Pancreas (tissue), 10 donors: ENCODE measurements at places on chromosomes 13 and 19. TPM values are rescaled to one million over a fixed set of nuclear protein-coding genes. Genes with fewer than 3 reads are reported as not detected.
A peak's percentile ranks its signal among the peaks of the same experiment; 100 is the strongest.

DNA sequence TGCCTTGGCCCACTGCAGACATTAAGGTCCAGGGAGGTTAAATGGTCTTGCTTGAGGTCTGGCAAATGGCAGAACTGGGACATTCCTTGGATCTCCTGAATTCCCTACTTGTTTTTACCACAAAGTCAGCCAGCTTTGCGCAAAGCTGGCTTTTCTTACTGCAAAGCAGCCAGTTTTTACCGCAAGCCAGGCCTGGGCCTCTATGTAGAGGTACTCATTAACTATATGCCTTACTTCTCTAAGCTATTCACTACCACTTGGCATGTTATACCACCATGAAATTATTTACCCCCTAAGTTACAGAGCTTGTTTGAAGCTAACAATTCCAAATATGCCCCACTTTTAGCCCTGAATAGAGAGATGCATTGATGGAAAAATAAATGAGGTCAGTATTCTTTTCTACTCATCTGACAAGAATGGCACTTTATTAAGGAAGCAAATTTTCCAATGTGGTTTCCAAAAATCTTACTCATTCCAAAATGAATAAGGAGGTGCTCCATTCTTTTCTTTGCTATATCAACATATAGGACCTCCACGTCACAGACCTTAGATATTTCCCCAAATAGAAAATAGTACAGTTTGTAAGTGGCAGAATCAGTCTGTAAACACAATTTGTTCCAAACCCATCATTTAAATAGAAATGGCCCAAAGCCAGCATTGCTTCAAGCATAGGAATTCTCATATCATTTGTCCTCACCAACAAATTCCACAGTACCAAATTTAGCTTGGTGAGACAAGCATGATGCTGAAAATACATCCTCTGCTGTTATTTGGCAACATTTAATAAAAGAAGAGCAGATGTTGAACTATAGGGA is 143.9 kb upstream of the TSC22D1 start:
- no peaks in the 10 kb centered on the region for H3K27me3 ChIP-seq
- no peak overlapping the region for H3K4me3 ChIP-seq
- H3K36me3 ChIP-seq: no peaks in the 10 kb centered on the region
- DNase-seq: no peak

Gene CALR3
- polyA plus RNA-seq: not detected

- no peak overlapping the region for H3K27ac ChIP-seq
- H3K4me1 ChIP-seq: no peaks in the 10 kb centered on the region
- DNase-seq: no peak
These were observed 161.8 kb upstream of the SERP2 start for GRCh38 chr13:44211704-44212346.

DNA sequence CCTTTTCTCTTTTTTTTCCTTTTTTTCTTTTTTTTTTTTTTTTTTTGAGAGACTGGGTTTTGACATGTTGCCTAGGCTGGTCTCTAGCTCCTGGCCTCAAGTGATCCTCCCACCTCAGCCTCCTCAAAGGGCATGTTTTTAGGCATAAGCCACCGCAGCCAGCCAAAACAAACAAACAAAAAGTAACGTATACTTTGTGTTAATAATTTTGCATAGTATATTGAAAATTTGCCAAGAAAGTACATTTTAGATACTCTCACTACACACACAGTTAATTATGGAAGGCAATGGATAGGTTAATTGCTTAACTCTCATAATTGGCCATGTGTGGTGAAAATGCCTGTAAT is 1.6 kb upstream of the RAB11B start:
- DNase-seq: no peak
- no peaks in the 10 kb centered on the region for H3K36me3 ChIP-seq
- H3K4me3 ChIP-seq: peak overlapping the region; percentile 87
- H3K27me3 ChIP-seq: no peaks in the 10 kb centered on the region

DNA sequence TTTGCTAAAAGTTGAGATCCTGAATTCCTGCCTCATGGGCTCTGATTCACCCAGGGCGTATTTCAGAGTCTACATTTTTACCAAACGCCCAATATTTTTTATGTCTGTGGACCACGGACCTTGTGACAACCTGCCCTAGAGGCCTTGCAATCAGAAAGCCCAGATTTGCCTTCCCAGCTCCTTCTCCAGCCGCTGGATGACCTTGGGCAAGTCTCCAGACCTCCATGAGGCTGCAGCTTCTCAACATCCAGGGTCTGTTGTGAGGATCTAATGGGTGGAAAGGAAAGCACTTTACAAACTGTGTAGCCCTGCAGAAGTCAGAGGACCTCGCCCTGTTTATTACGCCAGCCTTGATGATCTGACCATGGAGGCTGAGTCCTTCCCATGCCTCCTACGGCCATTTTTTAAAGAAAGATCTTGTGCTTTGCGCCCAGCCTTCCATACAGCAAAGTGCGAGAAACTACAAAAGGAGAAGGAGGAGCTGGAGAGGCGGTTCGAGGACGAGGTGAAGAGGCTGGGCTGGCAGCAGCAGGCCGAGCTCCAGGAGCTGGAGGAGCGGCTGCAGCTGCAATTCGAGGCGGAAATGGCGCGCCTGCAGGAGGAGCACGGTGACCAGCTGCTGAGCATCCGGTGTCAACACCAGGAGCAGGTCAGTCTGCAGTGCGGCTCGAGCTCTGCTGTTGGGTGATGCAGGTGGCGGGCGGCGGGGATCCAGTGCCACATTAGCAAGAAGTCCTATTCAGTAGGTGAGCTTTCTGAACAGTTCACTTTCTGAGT is 115.6 kb downstream of the SLC7A1 start:
- H3K27me3 ChIP-seq: no peaks in the 10 kb centered on the region
- no peak overlapping the region for H3K27ac ChIP-seq
- H3K4me3 ChIP-seq: no peak overlapping the region
- H3K4me1 ChIP-seq: no peaks in the 10 kb centered on the region

DNA sequence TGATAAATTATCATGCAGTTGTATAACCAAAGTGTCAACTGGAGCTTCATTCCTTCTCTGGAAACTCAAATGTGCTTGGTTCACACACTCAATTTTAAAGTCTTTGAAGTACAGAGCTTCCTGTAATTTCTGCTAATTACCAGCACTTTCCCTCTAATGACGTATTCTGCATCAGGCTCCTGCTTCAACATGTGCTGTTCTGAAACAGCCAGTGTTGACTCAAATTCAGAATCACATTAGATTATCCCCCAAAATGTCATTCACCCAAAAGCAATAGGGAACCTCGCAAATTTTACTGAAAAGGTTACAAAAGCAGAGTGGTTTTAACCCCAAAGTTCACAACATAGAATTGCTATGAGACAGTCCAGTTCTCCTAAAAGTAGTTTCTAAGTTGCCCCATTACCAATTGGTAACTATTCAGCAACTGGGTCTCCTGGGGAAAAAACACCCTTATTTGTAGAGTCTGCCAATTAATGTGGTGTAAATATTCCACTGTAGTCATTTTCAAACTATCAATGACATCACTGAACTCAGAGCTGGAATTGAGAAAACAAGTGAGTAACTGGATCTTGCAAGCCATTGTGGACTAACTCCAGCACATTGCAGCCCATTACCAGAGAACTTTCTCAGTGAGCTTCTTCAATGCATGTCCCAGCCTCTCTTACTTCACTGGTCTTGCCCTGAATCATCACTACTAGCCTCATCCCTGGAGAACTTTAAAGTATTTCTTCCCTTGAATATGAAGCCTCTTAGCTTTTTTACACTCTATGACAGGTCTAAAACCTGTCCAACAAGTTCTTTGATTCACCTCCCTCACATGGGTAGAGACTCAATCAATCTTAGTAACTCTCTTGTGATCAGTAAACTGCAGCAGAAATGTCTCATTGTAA is 955.4 kb downstream of the EFNB2 start:
- H3K27ac ChIP-seq: no peak overlapping the region
- DNase-seq: no peak
- no peak overlapping the region for H3K4me3 ChIP-seq
- H3K36me3 ChIP-seq: no peaks in the 10 kb centered on the region

- no peak overlapping the region for H3K27ac ChIP-seq
- no peaks in the 10 kb centered on the region for H3K36me3 ChIP-seq
- no peak overlapping the region for H3K4me3 ChIP-seq
- no peak for DNase-seq
These were observed 133.4 kb downstream of the LACC1 start for GRCh38 chr13:44012910-44013757.

- no peaks in the 10 kb centered on the region for H3K36me3 ChIP-seq
- no peaks in the 10 kb centered on the region for H3K27me3 ChIP-seq
- DNase-seq: no peak
- H3K27ac ChIP-seq: no peak overlapping the region
These were observed 69.3 kb upstream of the MYO16 start for GRCh38 chr13:108560093-108560492.

DNA sequence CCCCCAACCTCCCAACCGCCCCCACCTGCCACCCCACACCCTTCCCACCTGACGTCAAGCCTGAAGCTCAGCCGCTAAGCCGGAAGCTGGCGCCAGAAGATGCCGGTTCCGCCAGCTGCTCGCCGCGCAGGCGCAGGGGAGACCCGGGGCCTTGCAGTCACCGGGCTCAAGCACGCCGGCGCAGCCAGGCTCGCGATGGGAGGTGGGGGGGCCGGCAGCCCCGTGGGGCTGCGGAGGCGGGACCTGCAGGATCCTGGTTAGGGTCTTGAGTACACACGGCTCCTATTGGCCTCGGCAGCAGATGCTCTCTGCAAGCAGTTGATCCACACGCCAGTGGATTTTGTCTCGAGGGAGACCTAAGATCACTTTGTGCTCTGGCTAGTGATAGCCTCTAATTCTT is at the start of gene LIG4:
TSS of gene LIG4 (minus strand) at position 101 of the 400 bp plus-strand sequence. CDS start 4,268 bp downstream, outside the sequence.
- H3K27me3 ChIP-seq: no peaks in the 10 kb centered on the region
- peaks cover 26% of the 10 kb centered on the region for H3K4me1 ChIP-seq
- no peaks in the 10 kb centered on the region for H3K36me3 ChIP-seq
- peak within 1 kb of the TSS; percentile 48 for H3K4me3 ChIP-seq

- H3K36me3 ChIP-seq: no peaks in the 10 kb centered on the region
- H3K4me1 ChIP-seq: peaks cover 4% of the 10 kb centered on the region
- H3K27me3 ChIP-seq: no peaks in the 10 kb centered on the region
These were observed 13.8 kb upstream of the MEIS3 start for GRCh38 chr19:47433121-47433520.

DNA sequence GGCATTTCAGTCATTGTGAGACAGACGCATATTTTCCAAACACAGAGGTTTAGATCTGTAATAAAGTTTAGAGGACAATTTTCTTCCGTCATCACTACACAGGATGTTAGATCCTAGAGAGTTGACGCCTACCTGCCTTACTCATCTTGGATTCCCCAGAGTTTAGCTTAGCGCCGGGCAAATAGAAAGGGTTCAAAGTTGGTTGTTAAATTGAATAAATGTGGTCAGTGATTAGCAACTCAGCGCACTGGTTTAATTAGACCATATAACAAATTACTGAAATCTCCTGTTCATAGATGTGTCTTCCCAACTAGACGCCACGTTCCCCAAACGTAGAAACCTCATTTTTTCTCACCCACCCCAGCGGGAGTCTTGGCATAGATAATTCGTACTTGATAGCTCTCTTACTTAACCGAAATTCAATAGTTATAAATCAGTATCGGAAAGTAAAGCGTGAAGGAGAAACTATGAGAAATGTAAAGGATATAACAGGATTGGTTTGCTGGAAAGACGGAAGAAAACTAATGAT is 726 bp upstream of the UFM1 start:
- H3K27ac ChIP-seq: peak overlapping the region; percentile 87
- no peaks in the 10 kb centered on the region for H3K36me3 ChIP-seq
- H3K27me3 ChIP-seq: no peaks in the 10 kb centered on the region

DNA sequence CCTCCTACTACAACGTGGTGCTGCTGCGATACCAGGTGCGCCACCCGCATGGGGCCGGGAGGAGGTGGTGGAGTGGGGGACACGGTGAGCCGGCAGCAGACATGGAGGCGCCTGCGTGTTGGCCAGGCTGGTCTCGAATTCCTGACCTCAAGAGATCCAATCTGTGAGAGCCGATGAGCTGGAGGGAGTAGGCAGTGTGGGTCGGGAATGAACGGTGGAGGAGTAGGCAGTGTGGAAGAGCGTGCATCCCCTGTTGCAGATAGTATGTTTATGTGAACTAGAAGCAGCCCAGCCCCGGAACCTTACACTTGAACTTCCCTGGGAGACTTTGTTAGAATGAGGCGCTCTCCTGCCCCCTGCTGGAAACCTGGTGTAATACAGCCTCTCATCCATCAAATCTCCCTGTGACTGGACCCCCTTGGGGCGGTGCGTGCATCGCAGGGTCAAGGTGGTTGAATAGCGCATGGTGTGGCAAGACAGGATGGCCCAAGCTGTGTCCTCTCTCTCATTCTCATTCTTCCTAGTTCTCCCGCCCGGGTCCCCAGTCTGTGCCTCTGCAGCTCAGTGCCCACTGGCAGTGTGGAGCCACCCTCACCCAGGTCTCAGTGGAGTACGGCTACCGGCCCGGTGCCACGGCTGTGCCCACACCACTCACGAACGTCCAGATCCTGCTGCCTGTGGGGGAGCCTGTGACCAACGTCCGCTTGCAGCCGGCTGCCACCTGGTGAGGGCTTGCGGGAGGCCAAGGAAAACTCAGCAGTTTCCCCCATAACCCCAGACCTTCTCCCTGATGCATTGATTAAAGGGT is 10.5 kb upstream of the B3GNT3 start:
- H3K27me3 ChIP-seq: no peaks in the 10 kb centered on the region
- no peak overlapping the region for H3K27ac ChIP-seq
- H3K4me1 ChIP-seq: no peaks in the 10 kb centered on the region
- H3K36me3 ChIP-seq: no peaks in the 10 kb centered on the region

Gene KANK2
- 34.7 TPM for polyA plus RNA-seq

DNA sequence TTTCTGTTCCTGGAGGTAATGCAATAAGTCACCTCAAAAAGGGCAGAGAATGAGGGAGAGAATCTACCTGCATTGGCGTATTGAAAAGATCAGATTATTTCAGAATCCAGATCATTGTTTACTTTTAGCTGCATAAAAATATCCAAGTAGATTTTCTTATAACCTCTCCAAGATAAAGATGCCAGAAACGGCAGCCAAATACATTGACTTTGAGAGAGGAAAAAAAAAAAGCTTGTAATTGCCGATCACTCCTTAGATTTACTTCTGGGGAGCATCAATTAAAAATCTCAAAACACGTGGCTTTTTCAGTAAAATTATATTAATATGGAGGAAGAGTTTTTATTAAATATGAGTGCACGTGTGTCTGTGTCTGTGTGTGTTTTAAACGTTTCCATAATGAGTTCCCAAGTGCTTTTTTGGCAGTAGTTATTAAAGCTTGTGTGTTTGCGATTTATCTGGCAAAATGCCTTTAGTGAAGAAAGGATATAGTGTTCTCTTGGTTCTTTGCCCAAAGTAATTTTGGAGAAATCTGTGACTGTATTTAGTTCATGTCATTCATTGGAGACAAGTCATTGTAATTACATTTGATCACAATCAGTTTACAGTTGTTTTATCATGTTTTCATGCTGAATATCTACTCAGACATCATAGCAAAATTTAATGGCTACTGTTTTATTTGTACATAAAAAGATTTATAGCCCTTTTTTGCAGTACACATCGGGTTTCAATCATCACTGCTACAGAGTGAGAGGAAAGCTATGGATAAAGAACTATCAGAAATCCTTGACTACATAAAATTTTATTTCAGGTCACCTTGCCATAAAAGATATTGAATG is 176.1 kb downstream of the TM9SF2 start:
- H3K36me3 ChIP-seq: no peaks in the 10 kb centered on the region
- no peaks in the 10 kb centered on the region for H3K27me3 ChIP-seq
- no peak overlapping the region for H3K27ac ChIP-seq
- no peak overlapping the region for H3K4me3 ChIP-seq

- no peak overlapping the region for H3K4me3 ChIP-seq
- no peaks in the 10 kb centered on the region for H3K27me3 ChIP-seq
- no peak overlapping the region for H3K27ac ChIP-seq
- peaks cover 6% of the 10 kb centered on the region for H3K36me3 ChIP-seq
- DNase-seq: no peak
These were observed 1.8 kb downstream of the EXOSC5 start for GRCh38 chr19:41395355-41395754.
